ENCODE measurements at places on chromosomes 16 and 17.

- no peak for DNase-seq
These were observed 18.4 kb downstream of the KDM8 start for GRCh38 chr16:27221576-27222248.

DNA sequence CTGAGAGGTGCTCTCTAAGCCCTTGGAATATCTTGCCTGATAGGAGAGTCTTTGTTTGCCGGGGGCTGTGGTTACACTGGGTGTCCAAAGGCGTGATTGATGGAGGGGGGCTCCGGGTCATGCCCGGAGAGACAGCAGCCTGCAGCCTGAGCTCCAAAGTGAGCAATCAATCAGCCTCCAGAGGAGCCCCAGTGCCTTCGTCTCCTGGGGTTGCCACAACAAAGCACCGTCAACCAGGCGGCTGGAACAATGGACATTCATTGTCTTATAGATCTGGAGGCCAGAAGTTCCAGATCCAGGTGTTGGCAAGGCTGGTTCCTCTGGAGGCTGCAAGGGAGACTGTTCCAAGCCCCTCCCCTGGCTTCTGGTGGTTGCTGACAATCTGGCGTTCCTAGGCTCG lies 24.0 kb upstream of the GINS2 start:
- DNase-seq: no peak

GRCh38 chr17:37373530-37374159 lies 2.1 kb upstream of the C17orf78 start:
- peak; percentile 95 for DNase-seq

DNA sequence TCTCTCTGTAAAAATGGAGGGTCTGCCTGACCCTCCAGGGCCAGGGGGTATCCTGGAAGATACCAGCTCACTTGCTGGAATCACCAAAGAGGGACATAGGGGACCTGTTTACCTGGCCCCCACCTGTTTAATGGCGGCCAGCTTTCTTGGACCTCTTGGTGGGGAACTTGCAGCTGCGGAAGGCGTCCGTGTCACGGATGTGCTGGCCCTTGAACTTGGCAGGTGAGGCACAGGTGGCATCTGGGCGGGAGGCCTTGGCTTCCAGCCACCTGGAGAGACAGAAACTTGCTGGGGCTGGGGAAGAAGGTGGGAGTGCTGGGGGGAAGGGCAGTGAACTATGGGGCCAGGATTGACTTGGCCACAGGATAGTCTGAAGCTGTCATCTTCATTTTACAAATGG lies 3.5 kb downstream of the CHAD start:
- DNase-seq: no peak

- DNase-seq: no peak
These were observed 19.9 kb downstream of the SNX11 start for GRCh38 chr17:48127371-48128051.

- DNase-seq: peak; percentile 85
These were observed 80.4 kb downstream of the EFCAB5 start for GRCh38 chr17:30021708-30022317.

GRCh38 chr17:48483471-48484131 lies 47.2 kb downstream of the HOXB1 start:
- peak; percentile 60 for DNase-seq

DNA sequence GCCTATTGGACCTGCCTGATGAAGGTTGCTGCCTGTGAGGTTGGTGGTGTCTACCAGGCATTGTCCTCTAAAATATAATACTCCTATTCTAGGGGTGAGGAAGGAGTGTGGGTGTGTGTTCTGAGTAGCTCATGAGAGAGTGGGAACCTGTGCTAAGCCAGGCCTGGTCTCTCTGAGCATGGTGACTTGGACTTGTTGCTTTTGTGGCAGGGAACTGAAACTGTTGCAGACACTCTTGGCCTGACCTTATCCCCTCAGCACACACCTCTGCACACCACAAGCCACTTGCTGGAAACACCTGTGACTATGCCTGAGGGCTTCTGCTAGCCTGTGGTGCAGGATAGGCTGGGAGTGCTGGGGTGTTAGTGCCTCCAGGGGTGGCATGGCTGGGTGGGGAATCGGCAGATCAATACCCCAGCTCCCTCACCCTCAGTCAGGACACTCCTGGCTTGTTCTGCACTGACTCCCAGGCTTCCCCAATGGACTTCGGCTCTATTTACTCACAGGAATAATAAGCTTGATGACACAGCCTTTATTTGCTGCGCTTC lies 29.9 kb downstream of the PLCG2 start:
- no peak for DNase-seq

DNA sequence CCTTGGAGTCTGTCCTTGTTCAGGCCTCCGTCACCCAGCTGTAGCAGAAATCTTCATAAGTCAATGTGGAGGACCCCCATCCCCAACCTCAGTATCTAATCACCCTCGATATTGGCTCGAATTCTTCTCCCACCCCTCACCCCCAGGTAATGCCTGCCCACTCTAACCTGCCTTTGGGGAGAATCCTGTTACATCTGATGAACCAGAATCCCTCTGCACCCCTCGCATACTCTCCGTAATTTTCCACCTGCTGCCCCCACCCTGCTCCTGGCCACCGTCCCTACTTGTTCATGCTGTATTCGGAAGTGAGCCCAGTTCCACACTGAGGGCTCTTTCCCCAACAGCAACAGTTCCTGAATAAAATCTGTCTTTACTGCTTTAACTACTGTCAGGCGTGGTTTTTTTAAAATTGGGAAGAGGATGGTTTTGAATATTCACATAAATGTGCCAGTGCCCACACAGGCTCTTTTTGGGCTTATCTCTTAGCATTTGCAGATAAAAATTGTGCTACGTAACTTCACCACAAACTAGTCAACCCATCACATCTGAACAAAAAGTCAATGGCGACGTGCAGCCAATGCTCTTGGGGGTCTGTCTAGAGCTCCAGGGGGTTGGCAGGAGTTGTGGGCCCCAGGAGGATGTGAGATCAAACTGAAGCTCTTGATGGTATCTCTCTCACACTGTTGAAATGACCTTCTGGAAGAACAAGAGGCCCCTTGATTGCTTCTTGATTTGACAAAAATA lies 73.7 kb downstream of the NETO2 start:
- DNase-seq: peak; percentile 17

DNA sequence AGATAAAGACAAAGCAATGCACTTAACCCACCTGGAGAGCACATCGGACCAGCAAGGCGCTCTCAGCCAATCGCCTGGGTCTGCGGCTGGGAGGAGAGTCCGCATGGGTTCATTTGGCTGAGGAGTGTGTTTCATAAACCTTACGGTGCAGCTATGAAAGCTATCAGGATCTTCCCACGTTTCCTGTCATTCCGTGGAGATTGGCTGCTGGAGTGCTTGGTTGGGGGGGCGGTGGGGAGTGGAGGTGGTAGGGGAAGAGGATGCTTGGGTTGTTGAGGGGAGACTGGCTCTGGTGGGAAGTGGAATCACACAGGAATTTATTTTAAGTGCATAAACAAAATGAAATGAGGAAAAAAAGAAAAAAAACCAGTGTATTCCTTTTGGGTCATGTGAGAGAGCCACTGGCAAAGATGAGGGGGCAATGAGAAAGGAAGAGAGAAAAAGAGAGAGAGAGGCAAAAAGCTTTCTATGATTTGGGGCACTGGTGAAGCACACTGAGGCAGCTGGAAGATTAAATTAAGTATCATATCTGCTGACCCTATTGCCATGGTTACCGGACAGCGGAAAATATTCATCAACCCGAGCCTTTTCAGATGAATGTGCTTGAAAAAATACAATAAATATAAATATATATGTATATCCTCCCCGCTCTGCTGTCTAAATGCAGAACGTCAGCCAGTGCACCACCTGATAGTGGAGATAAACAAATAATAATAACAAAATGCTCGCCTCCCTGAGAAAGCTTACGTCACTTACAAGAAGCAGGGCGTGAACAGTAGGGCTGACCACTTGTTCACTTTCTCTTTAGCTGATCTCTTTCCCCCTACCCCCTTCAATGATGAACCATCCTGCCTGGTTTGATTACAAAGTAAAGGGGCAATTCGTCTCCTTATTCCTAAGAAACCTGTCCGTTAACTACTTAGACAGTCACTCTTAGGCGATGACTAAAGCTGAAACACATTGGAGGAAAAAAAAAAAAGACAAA lies 457.0 kb upstream of the ZFHX3 start:
- no peak for DNase-seq

DNA sequence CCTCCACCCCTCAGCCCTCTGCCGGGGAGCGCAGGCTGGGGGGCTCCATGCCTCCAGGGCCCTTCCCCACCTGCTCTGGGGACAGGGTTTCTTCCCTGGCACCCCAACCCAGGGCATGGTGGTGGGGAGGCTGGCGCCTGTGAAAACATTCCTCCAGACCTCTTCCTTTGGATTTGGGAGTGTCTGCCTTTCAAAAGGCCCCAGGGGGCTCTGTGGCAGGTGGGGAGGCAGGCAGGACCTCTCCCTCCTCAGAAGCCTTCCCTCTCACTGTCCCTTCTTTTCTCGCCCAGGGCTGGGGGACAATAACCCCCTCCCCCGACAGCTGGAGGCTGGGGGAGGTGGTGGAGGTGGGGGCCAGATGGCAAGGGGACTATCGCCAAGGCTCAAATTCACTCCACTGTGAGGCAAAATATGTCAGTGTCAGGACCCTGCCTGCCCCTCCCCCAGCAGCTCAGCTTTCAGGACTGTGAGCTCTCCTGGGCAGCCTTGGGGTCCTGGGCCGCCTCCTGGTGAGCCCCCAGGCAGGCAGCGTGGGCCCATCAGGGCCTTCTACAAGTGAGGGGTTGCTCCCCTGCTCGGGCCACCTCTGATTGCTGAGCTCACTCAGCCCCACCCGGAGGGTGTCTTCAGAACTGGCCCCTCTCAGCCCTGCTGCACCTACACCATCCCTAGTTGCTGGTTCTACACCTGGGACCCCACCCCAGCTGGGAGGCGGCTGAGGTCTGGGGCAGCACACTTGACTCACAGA lies 1.8 kb downstream of the CDH15 start:
- no peak for DNase-seq

DNA sequence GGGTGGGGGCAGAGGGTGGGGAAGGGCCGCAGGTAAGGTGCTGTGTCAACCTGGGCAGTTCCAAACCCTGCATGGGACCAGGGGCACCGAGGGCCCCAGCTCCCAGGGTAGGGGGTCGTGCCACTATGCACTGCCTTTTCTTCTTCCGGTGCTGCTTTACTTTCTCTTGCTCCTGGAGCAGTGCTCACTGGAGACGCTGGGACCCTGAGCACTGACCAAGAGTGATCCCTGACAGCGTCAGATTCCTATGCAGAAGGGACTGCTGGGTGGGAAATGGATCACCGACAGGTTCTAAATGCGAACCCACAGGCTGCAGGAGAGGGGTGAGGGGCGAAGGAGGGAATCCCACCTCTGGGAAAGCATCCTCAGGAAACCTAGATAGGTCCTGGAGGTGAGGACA lies 470.1 kb downstream of the SOX9 start:
- DNase-seq: no peak

GRCh38 chr16:84463221-84463620 lies 41.2 kb downstream of the MEAK7 start:
- DNase-seq: no peak

DNA sequence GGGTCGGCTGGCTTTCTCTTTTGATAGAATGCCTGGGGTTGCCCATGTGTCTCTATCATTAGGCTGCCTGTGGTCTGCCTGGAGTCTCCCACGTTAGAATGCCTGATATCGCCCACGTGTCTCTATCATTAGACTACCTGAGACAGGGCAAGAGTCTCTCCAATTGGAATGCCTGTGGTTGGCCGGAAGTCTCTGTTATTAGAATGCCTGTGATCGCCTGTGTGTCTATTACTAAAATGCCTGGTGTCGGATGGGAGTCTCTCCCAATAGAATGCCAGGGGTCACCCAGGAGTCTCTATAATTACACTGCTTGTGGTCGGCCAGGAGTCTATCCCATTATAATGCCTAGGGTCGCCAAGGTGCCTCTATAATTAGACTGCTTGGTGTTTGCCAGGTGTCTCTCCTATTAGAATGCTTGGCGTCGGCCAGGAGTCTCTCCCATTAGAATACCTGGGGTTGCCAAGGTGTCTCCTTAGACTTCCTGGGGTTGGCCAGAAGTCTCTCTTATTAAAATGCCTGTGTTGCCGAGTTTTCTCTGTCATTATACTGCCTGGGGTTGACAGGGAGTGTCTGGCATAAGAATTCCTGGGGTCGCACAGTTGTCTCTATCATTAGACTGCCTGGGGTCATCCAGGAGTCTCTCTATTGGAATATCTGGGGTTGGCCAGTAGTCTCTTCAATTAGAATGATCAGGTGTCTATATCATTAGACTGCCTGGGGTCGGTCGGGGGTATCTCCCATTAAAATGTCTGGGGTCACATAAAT lies 2272.8 kb downstream of the TP53TG3F start:
- no peak for DNase-seq

DNA sequence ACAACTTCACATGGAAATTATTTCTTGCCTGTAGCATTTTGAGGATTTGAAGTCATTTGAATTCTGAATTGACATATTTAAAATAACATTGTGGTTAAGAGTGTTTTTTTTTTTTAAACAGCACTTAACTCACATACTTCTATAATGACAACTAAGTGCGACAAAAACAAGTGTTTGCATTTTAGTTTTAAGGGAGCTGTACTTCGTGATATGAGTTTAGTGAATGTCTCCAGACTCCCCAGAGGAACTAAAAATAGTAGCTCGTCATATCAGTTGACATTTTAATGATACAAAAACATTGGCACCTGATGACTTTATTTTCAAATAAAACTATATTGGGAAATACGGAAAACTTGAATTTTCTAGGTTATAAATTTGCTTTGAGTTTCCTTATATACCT lies 389.6 kb upstream of the MON1B start:
- DNase-seq: no peak

DNA sequence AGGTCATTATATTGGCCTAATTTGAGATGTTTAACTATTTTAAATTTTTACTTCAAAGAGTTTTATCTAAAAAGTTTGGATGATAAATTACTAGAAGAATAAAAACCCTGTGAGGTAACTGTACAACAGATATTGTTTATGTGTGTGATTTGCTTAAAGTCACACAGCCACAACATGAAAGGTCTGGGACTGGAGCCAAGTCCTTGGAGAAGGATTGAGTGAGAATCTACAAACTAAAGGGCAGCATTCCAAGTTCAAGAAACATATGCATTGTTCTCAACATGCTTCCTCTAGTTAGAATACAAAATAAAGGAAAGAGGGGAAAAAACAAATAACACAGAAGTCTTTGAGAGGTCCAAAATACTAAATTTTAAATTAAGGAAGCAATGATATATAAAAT lies 131.5 kb upstream of the MON1B start:
- DNase-seq: no peak

DNA sequence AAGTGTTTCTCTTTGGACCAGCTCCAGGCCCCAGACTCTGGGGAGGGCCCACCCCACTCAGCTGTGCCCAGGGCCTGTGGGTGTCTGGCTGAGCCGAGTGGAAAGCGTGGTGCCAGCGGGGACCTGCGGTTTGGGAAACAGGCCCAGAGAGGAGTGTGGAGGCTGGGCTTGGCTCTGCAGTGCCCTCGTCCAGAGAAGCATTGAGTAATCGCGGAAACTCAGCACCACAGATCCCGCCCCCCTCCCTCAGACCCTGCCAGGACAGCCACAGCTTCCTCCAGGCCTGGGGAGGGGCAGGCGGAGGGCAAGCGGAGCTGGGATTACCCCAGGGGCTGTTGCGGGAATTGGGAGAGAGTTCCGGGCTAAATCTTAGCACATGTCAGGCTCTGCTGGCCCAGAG lies 14.6 kb upstream of the PITPNA start:
- peak; percentile 93 for DNase-seq

Measured in hematopoietic multipotent progenitor cell treated with erythropoietin and hydrocortisone succinate and interleukin-3 and kit ligand, for 6 days (in vitro differentiated cells).